EL (cell line): ENCODE measurements at places on chromosomes 3 and 15.
A peak's percentile ranks its signal among the peaks of the same experiment; 100 is the strongest.

GRCh38 chr3:192931825-192932224 lies 14.2 kb upstream of the MB21D2 start:
- DNase-seq: no peak

- DNase-seq: no peak
Measured at GRCh38 chr15:44883199-44883877, 73.1 kb upstream of the TERB2 start.

- no peak for DNase-seq
Measured at GRCh38 chr3:49329186-49329585, 10.7 kb downstream of the USP4 start.

DNA sequence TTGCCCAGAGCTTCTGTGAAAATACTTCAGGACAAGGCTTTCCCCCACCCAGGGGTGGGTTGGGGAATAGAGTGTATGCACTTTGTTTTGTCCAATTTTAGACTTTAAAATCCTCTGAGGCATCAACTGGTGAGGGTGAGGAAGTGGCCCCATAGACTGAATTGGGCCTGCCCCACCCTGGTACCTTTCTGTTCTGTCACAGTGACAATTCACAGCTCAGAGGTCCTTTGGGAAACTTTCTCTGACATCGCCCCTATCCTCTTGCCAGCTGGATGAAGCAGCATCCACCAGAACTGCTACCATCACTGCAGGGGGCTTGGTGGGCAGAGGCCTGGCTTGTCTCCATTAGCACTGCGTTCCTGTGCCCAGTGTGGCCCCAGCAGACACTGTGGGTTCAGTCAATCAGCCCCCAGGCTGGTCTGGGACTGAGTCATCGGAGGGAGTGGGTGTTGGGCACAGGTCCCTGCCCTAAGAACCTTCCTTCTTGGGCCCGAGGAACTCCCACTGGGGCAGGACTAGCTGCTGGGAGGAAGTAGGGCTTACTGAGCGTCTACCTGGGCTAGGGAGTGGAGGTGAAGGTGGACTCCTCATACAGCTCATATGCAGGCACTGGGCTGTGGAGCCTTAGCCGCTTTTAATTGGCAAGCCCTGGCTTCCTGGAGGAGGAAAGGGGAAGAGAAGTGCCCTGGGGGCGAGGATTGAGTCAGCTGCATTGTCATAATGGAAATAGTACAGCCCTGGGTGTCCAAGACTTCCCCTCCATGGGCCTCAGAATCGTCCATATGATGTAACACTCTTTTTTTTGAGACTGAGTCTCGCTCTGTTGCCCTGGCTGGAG lies 1.5 kb upstream of the PPM1M start:
- peak; percentile 89 for DNase-seq
